ENCODE measurements at places on chromosomes 2 and 18.

DNA sequence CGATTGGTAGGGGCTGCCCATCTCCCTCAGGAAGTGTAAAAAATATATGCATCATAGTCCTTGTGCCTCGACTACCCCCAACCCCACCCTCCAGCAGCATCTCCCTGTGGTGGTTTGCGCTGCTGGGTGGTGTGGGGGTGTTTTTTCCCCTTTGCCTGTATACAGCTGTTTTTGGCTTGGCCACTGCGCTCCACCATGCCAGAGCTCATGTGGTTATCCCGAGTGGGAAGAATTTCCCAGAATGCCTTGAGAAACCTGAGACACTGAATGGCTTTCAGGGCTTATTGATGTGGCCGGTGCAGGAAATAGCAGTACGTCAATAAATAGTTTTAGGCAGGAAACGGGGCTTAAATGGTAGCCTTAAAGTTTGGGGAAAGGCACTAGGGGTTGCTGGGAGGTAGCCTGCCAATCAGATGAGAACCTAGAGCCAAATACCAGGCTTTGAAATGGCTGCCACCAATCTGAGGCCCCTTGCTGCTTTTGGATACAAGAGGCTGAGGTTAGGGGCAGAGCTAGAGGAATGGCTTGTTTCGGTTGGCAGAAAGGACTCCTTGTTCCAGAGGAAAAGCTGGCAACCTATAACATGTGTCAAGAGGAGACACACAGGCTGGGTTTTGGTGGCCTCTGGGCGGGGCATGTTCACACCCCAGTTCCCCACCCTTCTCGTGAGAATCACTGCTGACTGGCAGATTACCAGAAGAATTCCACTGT is 144.1 kb downstream of the SMAD7 start:
- DNase-seq, result no peak

DNA sequence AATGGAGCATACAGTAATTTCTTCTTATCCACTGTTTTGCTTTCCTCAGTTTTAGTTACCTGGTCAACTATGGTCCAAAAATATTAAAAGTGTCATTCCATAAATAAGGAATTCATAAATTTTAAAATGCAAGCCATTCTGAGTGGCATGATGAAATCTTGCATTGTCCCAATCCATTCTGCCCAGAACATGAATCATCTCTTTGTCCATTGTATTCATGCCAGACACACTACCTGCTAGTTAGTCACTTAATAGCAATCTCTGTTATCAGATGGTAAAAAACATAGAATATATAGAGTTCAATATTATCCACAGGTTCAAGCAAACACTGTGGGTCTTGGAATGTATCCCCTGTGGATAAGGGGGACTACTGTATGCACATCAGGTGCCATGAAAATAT is 872.2 kb upstream of the NXPH2 start:
- DNase-seq, result no peak

DNA sequence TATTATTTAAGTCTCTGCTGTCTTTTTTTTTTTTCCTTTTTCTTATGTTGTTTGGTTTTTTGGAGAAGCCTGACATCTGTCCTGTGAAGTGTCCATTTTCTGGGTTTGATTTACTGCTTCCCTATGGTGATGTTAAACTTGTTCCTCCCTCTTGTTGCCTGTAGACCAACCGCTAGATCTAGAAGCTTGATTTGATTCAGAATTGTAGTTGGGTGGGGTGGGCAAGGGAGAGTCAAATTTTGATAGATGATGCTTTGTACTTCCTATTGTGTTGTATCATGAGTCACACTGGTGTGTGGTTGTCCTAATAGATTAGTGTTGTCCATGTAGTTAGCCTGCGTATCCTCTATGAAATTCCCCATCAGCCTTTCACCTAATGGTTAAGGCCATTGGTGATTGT is 35.4 kb downstream of the CAB39 start:
- no peak for DNase-seq

DNA sequence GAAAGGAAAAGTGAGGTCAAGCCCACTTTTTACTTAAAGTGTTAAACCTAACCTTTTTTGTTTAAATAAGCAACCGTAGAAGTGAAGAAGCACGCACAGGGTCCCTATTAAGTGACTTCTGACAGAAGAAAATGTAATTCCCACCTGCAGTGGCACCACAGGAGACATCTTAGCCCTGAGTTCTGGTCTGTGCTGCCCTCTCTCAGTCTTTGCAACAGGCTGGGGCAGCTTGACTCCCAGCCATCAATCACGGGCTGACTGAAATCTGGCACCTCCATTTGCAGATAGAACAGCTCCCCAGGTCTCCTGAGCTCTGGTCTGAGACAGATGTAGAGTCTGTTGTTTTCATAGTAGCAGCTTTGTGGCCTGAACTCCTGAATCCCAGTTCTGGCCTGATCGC is 170.0 kb downstream of the LTBP1 start:
- no peak for DNase-seq

- no peak for DNase-seq
Observed at GRCh38 chr2:222869252-222869560, 8.4 kb downstream of the ACSL3 start.

- DNase-seq, result no peak
Observed at GRCh38 chr2:101420623-101421022, 33.3 kb upstream of the CREG2 start.

- no peak for DNase-seq
Observed at GRCh38 chr2:217449444-217449843, 553.4 kb downstream of the TNS1 start.

- no peak for DNase-seq
Observed at GRCh38 chr18:9419956-9420631, 55.2 kb upstream of the RALBP1 start.

- DNase-seq, result no peak
Observed at GRCh38 chr2:154193246-154193645, 321.5 kb downstream of the GALNT13 start.
